ENCODE measurements at places on chromosomes 4 and X.

DNA sequence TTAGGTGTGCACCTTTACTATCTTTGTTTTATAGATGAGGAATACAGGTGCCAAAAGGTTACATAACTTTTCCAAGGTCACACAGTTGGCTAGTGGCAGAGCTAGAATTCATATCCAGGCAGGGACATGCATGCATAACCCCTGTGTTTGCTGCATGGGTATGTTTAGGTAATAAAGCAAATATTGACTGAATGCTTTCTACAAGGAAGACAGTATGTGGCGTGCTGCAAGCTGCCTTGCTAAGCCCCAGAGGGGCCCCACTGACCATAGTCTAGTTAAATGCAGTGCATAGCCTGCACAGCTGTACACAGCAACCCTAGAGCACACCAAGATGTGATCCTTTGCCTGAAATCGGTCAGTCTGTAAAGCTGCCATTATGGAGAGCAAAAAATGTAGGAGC, 320.5 kb upstream of the IGFBP7 start:
- no peak for DNase-seq

DNA sequence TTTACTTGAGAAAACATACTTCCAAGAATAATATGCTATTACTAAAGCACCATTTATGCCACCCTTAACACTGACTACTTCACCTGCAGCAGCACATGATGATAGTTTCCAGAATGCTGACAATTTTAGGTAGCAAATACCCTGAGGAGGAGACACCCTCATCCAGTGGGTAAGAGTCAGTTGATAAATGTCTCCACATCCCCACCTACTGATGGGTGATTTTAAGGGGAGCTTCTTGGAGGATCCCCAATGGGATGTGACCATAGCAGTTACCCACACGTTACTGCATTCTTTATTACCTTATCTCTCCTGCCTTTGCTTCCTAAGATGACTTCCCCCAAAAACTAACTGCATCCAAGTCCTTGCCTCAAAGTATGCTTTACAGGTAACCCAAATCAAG, 131.2 kb upstream of the SMARCAD1 start:
- no peak for DNase-seq

GRCh38 chr4:169272265-169272886, 1.6 kb upstream of the SH3RF1 start:
- DNase-seq, result peak; percentile 90

- DNase-seq, result peak; percentile 80
Observed at GRCh38 chr4:84870398-84871163, 95.9 kb downstream of the WDFY3 start.
